ENCODE measurements at places on chromosomes 12 and 14. TPM values are rescaled to one million over a fixed set of nuclear protein-coding genes. Genes with fewer than 3 reads are reported as not detected.

- H3K4me3 ChIP-seq: 0 out of 2 replicates have a peak overlapping the region, but pooled peaks have one; percentile 5
- H3K36me3 ChIP-seq: no peaks in the 10 kb centered on the region
- peaks cover 34% of the 10 kb centered on the region for H3K4me1 ChIP-seq
- DNase-seq: peak; percentile 69
- H3K27ac ChIP-seq: peak overlapping the region; percentile 85
Measured at GRCh38 chr14:51539571-51540037, 112.1 kb upstream of the FRMD6 start.

- H3K4me3 ChIP-seq: no peak overlapping the region
- H3K27me3 ChIP-seq: no peaks in the 10 kb centered on the region
- H3K27ac ChIP-seq: no peak overlapping the region
- no peaks in the 10 kb centered on the region for H3K4me1 ChIP-seq
Measured at GRCh38 chr14:34693228-34693939, 21.0 kb downstream of the CFL2 start.

DNA sequence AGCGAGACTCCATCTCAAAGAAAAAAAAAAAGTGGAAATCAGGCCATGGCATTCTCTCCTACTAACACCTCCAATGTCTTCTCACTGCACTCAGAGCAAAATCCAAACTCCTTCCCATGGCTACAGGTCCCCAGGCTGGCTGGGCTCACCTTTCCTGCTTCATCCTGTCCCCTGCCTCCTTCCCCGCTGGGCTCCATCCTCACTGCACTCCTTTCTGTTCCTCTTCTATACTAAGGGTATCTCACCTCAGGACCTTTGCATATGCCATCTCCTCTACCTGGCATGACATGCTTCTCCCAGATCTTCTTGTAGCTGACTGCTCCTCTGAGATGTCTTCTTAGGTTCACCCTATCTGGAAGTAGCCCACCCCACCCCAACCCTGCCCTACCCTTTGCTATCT, 111.1 kb downstream of the DPF3 start:
- peaks cover 65% of the 10 kb centered on the region for H3K27me3 ChIP-seq
- H3K36me3 ChIP-seq: no peaks in the 10 kb centered on the region
- no peak for DNase-seq
- no peak overlapping the region for H3K27ac ChIP-seq
- H3K4me1 ChIP-seq: no peaks in the 10 kb centered on the region

DNA sequence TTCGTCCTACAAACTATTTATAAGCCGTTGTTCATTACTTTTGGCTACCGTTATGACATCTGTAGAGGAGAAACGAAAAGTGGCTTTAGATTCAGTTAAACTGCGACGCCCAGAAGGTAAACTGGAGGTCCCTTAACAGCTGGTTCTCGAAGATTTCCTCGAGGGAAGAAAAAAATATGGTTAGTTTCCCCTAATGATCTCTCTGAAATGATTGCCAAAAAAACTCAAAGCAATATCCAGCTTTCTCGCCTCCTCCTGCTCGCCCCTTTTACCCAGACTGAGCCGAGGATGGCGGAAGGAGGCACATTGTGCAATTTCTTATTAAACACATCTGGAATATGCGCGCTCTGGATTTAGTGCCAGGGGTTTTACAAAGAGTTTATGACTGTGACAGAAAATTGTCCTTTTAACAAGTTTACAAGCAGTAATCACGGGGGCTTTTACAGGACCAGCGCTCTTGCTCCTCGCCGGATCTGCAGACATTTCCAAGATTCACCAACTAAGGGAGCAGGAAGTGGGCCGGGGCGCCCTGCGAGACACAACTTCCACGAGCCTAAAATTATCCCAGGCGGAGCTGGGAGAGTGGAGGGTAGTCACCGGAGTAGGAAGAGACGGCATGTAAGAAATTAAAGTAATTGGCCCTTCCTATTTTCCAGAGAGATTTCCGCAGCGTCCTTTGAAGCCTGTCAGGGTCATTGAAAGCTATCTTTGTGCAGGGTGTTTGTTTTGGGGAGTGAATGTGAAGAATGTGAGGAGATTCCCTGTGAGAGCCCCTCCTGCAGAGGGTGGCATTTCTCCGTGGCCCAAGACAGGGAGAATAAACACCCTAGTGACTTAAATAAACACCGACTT, 5.6 kb downstream of the SIX1 start:
- peaks cover 3% of the 10 kb centered on the region for H3K36me3 ChIP-seq
- DNase-seq: no peak
- H3K27ac ChIP-seq: no peak overlapping the region
- H3K27me3 ChIP-seq: no peaks in the 10 kb centered on the region

DNA sequence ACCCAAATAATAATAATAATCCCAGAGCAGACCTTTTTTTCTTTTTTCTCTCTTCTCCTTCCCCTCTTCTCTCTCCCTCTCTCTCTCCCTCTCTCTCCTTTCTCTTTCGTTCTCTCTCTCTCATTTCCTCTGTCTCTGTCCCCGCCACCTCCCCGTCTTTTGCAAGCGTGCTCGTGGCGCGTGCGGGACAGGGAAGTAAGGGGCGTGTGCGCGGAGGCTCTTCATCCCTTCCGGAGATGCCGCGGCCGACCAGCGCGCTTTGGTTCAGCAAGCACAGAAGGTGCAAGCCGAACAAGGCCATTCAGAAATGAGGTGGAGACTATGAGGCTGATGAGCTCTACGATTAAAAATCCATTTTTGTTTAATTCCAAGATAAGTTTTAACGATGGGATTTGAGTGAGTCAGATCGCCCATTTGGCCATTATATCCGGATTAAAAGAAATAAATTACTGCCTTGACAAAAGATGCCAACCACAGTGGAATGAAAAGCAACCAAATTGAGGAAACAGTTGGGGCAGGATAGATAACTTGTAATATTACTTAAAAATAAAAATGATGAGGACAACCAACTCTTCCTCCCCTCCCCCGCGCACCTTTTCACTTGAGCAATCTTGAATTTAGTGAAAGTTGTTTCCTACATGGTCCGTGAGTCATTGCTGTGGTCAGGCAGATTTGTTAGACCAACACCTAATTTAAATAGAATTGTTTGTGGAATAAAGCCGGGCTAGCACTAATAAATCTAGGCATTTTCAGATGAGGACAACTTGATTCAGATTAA, 1.2 kb upstream of the AMIGO2 start:
- H3K4me3 ChIP-seq: peak overlapping the region; percentile 96
- H3K27ac ChIP-seq: peak overlapping the region; percentile 98
- DNase-seq: peak; percentile 49
- H3K27me3 ChIP-seq: no peaks in the 10 kb centered on the region

- H3K4me1 ChIP-seq: peaks cover 22% of the 10 kb centered on the region
- H3K36me3 ChIP-seq: no peaks in the 10 kb centered on the region
Measured at GRCh38 chr12:59056966-59057365, 136.7 kb upstream of the LRIG3 start.

- H3K27me3 ChIP-seq: peaks cover 5% of the 10 kb centered on the region
- no peaks in the 10 kb centered on the region for H3K36me3 ChIP-seq
- H3K4me1 ChIP-seq: peaks cover 31% of the 10 kb centered on the region
- 0 out of 2 replicates have a peak overlapping the region, but pooled peaks have one; percentile 6 for H3K27ac ChIP-seq
- no peak overlapping the region for H3K4me3 ChIP-seq
Measured at GRCh38 chr14:74959596-74960180, 4.3 kb upstream of the PGF start.

Gene VAMP1
- 7.7 TPM for total RNA-seq

DNA sequence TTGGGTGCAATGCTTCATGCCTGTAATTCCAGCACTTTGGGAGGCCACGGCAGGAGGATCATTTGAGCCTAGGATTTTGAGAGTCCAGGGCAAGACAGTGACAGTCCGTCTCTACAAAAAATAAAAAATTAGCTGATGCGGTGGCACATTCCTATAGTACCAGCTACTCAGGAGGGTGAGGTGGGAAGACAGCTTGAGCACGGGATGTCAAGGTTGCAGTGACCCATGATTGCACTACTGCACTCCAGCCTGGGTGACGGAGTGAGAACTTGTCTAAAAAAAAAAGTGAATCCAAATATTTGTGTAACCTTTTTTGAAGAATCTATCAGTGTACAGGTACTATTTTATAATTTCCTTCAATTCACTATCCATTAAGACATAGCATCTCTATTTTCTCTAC, 112.5 kb downstream of the DENND5B start:
- no peaks in the 10 kb centered on the region for H3K4me1 ChIP-seq
- no peak overlapping the region for H3K4me3 ChIP-seq
- H3K27me3 ChIP-seq: no peaks in the 10 kb centered on the region
- no peak for DNase-seq
- no peak overlapping the region for H3K27ac ChIP-seq

DNA sequence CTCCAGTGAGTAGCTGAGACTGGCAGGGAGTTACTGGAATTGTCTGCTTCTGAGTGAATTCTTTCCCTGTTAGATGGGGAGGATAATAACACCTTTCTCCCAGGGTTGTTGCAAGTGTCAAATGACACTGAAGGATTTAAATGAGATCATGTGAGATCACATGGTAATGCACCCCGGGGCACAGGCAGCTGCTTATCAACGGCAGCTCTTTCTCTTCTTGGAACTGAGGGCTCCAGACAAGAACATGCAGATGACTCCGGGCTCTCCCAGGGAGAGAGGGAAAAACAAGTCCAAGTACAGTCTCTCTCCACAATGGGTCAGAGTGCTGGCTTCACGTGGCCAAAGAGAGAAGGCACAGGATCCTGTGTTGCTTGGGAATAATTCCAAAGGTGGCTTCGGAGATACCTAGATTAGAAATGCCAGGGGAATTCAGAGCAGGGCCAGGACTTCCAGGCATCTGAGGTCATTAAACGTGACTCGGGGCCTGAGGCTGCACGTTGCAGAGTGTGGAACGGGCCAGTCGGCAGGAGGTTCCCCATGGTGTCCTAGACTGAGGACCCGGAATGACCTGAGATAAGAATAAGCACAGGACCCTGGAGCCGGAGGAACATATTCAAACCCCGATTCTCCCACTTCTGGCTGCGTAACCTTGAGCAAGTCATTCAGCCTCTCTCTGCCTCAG, 109.2 kb downstream of the PRMT8 start:
- no peak for DNase-seq
- H3K4me1 ChIP-seq: no peaks in the 10 kb centered on the region
- H3K27me3 ChIP-seq: peaks cover 100% of the 10 kb centered on the region
- no peak overlapping the region for H3K4me3 ChIP-seq
- no peaks in the 10 kb centered on the region for H3K36me3 ChIP-seq
- no peak overlapping the region for H3K27ac ChIP-seq

GRCh38 chr12:38956337-38956736, 50.9 kb upstream of the CPNE8 start:
- no peaks in the 10 kb centered on the region for H3K36me3 ChIP-seq
- H3K4me3 ChIP-seq: no peak overlapping the region
- H3K27me3 ChIP-seq: no peaks in the 10 kb centered on the region
- no peak for DNase-seq
- H3K4me1 ChIP-seq: peaks cover 6% of the 10 kb centered on the region
- no peak overlapping the region for H3K27ac ChIP-seq

- H3K4me3 ChIP-seq: no peak overlapping the region
- DNase-seq: no peak
- no peaks in the 10 kb centered on the region for H3K27me3 ChIP-seq
Measured at GRCh38 chr14:68377459-68377858, 415.4 kb downstream of the ZFP36L1 start.

Gene TMEM52B
- 2.6 TPM for total RNA-seq

Gene SFSWAP
- total RNA-seq: 41.9 TPM

DNA sequence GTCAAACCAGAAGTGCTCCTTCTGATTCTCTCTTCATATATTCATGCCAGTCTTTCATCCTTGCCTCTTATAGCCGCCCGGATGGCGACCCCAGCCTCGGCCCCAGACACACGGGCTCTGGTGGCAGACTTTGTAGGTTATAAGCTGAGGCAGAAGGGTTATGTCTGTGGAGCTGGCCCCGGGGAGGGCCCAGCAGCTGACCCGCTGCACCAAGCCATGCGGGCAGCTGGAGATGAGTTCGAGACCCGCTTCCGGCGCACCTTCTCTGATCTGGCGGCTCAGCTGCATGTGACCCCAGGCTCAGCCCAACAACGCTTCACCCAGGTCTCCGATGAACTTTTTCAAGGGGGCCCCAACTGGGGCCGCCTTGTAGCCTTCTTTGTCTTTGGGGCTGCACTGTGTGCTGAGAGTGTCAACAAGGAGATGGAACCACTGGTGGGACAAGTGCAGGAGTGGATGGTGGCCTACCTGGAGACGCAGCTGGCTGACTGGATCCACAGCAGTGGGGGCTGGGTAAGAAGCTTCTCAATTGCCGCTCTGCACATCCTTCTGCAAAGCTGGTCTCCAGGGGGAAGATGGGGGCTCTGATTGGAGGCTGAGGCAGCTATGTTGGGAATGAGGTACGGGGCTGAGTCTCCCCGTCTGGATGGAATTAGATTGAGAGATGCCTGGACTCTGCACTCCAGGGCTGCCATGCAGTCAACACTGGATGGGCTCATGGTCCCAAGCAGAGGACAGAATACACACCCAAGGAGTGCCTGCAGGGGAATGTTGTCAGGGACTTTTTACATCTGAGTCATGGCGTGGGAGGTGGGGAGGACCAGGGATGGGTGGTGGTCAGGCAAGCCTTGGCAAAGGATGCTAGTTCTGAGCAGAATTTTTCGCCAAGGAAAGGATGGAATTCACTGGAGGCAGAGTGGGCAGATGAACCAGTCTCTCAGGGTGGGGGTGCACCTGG, 1.3 kb downstream of the BCL2L2 start:
- peaks cover 20% of the 10 kb centered on the region for H3K4me1 ChIP-seq
- H3K4me3 ChIP-seq: peak overlapping the region; percentile 84
- no peak overlapping the region for H3K27ac ChIP-seq
- H3K27me3 ChIP-seq: no peaks in the 10 kb centered on the region

DNA sequence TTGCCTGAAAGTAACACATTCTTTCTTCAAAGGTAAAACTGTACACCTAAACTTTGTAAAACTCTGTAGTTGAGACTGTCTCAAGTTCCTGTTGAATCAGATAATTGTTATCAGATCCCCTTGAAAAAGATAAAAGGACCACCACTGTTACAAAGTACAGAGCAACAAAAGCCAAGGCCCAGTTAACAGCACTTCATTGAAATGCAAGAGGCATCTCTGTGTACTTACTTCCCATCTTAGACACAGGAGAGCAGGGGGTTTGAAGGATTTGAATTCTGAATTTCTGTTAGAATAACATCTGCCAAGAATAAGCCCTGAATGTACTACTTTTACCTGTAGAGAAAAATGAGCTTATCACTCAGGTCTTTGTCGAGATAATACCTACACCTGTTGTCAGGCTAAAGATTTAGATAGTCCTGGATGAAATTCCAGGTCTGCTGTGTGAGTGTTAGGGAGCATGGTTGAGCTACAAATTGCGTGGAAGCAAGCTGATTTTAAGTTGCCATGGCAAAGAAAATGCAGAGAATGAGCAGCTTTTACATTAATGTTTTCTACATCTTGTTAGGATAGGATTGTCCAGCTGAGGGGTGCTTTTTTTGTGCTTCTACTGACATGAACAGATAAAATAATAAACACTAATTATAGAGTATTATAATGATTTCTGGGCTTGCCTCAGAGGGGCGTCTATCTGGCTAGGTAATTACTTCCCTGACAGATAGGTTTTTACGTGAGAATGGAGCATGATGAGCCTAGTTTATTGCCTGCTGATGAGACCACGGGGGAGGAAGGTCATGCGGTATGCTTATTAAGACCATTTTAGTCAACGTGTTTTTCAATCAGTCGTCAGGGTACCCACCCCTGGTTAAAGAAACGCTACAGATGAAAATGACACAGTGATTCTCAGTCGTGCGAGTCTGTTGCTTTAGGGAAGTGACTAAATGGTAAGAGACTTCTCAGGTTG, 309.2 kb downstream of the PAWR start:
- H3K4me3 ChIP-seq: no peak overlapping the region
- H3K4me1 ChIP-seq: no peaks in the 10 kb centered on the region
- no peak for DNase-seq
- H3K36me3 ChIP-seq: no peaks in the 10 kb centered on the region

Measured in PC-9 (cell line).